Right ventricle myocardium inferior (tissue), 1 donor: ENCODE measurements at places on chromosomes 11 and 22.

- DNase-seq = no peak
Measured at GRCh38 chr11:42257534-42257933, 798.1 kb upstream of the LRRC4C start.

DNA sequence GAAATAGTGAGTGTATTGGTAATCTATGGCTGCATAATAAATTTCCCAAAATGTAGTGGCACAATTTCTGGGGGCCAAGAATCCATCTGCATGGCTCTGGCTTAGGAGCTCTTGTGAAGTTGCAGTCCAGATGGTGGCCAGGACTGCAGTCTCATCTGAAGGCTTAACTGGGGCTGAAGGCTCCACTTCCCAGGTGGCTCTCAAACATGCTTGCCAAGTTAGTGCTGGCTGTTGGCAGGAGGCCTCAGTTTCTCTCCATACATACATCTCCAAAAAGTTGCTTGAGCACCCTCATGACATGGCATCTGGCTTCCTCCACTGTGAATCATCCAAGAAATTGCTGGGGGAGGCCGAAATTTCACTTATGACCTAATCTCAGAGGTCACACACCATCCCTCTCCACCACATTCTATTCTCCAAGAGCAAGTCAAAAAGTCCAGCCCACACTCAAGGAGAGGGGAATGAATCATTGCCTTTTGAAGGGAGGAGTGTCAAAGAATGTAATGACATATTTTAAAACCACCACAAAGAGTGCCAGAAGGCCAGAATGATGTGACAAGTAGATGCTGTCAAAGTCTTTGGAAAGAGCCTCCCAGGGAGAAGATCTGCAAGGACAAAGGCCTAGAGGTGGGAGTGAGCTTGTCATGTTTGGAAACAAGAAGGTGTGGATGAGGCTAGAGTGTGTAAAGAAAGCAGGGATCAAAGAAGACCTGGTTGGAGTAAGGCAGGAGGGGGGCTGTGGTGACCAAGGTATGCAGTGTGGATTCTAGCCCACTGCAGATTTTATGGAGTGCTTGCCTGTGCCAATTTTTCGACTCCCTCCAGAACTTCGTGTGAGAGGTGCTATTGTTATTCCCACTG, 566.2 kb downstream of the MIAT start:
- no peak for DNase-seq

DNA sequence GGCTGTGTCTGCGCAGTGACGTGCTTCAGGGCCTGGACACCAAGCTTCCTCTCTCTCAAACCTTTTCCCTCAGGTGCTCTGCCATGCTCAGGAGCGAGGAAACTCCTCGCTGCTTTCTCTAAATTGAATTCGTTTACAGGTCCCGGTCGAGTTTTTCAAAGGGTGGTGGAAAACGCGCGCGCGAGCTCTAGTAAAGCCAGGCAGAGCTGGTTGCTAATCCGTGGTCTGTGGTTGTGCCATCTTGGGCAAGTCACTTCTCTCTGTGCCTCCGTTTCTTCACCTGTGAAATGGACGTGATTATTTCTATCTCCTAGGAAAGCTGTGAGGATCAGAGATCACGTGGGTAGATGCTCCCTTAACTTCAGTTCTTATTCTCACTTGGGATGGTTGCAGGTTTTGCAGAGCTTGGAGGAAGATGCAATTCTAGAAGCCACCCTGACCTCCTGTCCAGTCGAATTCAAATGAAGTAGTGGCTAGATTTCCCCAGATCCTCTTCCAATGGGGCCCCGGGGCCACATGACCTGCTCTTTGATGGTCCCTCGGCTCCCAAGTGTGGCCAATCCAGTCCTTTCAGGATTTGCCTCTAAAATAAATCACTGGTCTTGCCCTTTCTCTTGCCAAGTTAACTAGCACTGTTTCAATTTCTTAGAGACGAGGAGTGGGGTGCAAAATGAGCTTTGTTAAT, 10.5 kb upstream of the ALX4 start:
- no peak for DNase-seq

GRCh38 chr11:10355257-10355661, 50.4 kb downstream of the ADM start:
- DNase-seq = no peak

DNA sequence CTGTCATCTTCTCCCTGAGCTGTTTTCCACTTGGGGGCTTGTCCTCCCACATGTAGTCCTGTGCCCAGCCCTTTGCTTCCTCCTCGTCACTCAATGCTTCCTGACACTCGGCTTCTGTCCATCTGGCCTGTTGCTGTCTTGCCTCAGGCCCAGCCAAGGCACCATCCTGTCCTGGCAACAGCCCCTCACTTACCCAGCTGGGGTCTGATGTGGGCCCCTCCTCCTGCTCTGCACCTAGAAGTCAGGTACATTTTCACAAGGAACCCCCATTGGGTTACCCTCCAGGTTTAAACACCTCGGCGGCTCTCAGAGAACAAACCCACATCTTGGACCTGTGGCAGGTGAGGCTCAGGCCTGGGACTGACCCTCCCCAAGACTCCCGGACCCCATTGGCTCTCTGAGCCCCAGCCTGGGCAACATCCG, 784.8 kb downstream of the TBC1D22A start:
- DNase-seq = no peak

DNA sequence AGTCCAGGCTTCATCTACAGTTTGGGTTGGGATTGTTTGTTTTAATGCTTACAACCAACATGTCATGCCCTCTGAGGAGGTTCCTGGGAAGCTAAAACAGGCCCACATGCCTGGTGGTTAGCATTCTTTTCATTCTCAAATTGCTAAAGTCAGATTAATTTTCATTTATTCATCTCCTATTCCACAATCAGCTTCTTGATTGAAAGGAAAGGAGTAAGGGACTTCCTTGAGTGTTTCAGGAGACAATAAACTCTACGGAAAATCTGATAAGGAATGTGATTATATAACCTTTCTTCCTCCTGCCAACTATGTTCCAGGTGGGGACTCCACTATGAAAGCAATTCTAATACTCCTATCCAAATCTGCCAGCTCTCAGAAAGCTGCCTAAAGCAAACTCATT, 30.8 kb downstream of the MRTFA start:
- no peak for DNase-seq

DNA sequence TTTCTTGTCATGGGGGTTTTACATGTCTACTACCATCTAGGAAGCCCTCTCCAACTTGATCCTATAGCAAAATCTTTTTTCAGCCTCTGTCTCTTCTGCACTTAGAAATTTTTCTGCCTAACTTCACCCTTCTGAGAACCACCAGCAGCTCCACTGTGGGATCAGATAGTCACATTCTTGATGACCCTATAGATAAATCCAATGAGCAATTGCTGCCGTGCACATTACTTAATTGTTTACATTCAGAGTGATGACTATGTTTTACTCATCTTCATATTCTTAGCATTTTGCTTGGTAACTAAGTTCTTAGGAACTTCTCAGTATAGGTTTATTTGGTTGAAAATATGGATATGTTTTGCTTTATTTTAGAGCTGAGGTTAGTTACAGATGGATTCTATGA, 12.4 kb upstream of the ETS1 start:
- no peak for DNase-seq

DNA sequence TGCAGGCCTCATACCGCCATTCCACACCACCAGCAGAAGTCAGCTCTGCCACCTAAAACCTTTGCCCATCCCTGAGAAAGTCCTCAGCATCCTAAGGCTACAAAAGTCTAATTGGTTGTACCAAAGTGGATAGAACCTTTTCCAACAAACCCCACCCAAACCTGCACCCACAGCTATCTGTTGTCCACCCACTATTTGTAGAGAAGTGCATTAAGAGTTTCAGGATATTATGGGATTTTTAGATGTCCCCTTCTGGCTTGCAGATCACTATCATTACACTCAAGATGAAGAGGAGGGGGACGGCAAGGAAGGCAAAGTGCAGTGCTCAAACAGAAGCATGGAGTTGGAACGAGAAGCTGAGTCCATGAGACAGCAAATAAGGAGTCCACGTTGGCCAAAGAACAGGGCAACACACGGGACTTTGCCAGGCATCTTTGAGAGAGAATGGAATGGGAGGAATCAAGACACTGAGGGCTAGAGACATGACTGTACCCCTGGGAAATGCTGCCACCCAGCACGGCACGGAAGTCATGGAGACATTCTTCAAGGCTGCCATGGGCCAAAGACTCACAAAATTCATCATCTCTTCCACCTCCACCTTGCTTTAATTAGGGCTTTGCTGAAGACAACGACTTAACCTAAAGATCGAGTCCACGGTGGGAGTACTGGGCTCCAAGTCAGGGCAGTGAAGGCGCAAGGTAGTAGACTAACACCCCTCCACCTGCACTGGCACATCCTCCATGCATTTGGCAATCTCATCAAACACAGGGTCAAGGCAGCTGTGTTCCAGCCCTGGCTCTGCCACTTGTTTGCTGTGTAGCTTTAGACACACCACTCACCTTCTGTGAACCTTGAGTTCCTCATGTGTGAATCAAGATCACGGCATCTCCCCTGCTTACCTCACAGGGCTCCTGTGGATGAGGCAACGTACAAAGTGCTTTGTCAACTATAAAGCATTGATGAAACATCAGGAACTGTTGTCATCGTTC, 112.9 kb upstream of the TMEM45B start:
- DNase-seq = no peak

- no peak for DNase-seq
Measured at GRCh38 chr11:3929649-3930048, 74.2 kb downstream of the STIM1 start.

- DNase-seq = no peak
Measured at GRCh38 chr11:96012086-96012824, 88.3 kb upstream of the MTMR2 start.

GRCh38 chr11:44950625-44951476, at the start of gene TP53I11:
Gene TP53I11 (minus strand): TSS chr11:44950883. CDS start chr11:44938335, 12,548 bp downstream.
- DNase-seq = peak; percentile 93

DNA sequence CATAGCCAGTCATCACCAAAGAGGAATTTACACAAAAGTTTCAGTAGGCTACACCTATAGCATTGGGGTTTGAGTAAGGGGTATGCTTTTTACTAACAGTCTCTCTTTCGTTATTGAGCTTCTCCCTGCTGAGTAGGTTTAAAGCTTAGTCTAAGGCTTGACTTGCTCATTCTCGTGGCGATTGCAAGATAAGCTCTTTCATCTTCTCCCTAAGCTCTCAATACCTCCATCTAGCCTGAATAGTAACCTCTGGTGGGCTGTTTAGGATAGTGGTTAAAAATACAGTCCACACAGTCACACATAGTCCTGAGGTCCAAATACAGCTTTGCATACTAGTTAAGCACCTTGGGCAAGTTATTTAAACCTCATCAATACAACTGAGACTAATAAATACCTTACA, 65.6 kb downstream of the IMMP1L start:
- DNase-seq = no peak

DNA sequence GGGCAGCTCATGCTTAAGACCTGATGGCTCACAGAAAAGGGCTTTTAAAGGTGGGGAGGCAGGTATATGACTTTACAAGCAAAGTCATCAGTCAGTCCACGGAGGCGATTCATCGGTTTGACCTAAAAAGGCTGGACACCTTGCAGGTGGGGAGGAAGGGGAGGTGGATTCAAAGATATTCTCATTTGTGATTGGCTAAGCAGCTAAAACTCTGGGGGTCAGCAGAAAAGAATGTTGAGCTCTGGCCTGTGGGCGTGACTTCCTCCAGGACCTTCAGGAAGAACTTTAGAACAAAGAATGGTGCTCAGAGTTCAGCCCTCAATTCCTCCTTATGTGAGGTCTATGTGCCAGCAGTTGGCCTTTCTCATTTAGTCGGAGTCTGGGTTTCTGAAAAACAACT, 78.3 kb upstream of the LMO1 start:
- DNase-seq = no peak

DNA sequence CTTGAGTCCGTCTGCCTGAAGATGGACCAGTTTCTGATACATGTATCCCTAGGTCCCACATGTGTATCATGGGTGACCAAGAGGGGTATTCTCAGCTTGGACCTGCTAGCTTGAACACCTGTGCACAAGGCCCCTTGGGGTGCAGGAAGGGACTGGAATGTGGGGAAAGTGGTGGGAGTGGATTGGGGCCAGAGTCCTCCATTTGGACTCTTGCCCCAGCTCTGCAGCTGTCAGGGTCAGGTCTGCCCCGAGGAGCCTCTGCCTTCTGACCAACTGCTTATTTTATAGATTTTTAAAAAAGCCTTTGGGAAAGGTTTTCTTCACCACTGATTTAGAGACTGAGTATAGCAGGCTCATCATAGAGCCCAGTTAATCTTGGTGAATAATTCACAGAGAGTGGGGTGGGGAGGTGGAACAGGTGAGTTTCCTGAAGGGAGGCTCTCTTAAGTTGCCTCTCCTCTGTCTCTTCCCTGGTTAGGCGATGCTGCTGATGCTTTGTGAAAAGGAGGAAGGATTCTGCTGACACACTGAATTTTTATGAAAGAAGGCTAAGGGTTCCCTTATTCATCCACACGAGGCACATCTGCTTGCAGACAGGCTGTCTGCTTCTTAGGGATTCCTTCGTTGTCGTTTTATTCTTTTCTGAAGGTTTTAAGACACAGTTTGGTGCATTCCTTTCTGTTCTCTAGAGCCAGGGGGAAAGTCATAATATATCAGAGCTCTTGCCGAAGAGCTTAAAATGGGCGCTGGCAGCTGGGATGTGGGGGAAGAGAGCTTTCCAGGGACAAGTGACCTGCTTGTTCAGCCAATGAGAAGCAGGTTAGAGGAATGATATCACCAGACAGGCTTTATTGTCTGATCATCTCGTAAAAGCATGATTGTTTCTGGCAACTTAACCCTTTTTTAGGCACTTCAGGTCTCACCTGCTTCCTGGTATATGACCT, 19.9 kb downstream of the TRIM44 start:
- DNase-seq = no peak

DNA sequence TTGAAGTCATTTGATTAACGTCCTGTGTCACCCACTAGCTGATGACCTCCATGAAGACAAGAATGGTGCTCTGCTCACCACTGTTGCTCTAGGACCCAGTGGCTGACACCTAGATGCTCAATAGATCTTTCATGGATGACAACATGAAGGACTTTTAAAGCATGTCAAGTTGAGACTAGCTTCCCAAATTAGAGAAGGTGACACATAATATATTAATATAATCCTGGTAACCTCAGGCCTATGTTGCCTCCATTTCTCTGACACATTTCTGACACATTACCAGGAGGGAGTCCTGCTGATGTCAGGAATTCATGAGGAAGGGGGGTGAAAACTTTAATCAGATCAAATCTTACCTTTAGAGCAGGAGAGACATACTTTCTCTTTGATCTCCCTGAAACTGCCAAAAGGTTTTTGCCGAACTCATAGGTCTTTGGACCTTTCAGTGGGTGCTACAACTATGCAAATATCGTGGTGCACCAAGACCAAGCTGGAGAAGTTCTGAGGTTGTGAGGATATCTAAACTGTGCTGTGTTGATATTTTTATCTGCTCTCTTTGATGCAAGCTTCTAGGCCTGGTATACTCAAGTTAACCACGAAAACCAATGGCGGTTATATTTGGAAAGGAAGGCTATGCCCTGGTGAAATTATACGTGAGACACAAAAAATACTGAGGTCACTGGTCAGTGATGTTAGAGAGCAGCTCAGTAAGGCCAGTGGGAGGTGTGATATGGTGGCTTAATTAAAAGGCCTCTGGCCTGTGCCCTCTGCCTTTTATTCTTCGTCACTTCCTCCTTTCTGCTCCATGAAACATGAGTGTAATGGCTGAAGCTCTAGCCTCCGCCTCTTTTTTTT, 13.2 kb upstream of the AMPD3 start:
- no peak for DNase-seq

GRCh38 chr11:18650353-18650752, 16.2 kb upstream of the SPTY2D1 start:
- DNase-seq = no peak

GRCh38 chr11:105244160-105244825, 104.7 kb upstream of the CARD18 start:
- DNase-seq = no peak

- peak; percentile 78 for DNase-seq
Measured at GRCh38 chr11:113974741-113975470, at the start of gene HTR3A. Gene HTR3A (plus strand): TSS chr11:113975108. CDS start chr11:113975326, 218 bp downstream.

GRCh38 chr11:26828288-26828687, 106.4 kb upstream of the SLC5A12 start:
- DNase-seq = no peak
